ENCODE measurements at places on chromosomes 7 and 10. TPM values are rescaled to one million over a fixed set of nuclear protein-coding genes. Genes with fewer than 3 reads are reported as not detected.

Gene ABCB4
- 1.1 TPM for total RNA-seq

Gene ZNF487
- total RNA-seq, result 1.0 TPM

Gene SPACDR
- 0.85 TPM for total RNA-seq

Gene CHST15
- total RNA-seq, result 19.2 TPM

Gene UBE3C
- total RNA-seq, result 97.0 TPM

Gene FAM25C
- not detected for total RNA-seq

Gene CALHM3
- not detected for total RNA-seq

Gene PLCE1
- 2.8 TPM for total RNA-seq

Gene GPR15LG
- not detected for total RNA-seq

Measured in HT1080 (cell line).